SK-N-SH treated with all-trans-retinoic acid at 6 μM for 48 hours (cell line): ENCODE measurements at places on chromosomes 5 and 9.

DNA sequence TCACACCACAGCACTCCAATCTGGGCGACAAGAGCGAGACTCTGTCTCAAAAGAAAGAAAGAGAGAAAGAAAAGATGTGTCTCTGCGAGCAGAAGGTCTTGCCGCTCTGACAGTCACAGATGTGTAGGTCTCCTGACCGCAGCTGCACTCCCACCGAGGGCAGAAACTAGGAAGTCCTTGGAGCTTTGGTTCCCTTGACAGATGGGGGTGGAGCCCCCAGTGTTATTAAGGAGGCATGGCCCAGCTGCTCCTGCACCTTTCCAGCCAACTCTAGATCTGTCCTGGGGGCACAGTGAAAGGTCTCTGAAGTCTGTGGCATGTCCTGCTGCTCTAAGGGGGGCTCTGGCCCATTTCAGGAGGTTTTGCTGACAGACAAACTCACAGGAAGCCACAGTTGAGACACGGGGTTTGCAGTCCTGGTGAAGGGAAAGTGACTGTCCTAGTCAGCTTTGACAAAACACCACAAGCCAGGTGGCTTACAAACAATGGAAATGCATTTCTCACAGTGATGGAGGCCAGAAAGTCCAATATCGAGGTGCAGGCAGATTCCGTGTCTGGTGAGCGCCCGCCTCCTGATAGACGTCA is 9.0 kb upstream of the DIPK1B start:
- no peak for ATAC-seq

GRCh38 chr5:181173420-181174342 is 26.3 kb downstream of the OR2V2 start:
- peak; percentile 63 for ATAC-seq

DNA sequence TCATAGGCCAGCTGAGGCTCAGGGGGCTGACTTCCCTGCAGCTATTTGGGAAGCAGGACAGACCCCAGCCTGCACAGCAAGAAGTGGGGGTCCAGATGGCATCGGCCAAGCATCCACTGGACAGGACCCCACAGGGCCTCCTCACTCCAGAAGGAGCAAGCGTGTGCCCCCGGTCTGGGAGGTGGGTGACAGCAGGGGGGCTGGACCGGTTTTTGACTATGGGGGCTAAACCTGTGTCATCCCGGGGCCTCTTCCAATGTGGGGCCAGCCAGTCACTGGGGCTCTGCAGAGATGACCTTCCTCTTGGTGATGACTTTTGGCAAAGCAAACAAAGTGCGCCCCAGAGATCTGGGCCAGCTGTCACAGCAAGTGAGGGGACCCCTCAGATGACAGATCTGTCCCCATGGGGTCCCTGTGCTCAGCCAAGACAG is 163.9 kb downstream of the OLFM1 start:
- no peak for ATAC-seq

DNA sequence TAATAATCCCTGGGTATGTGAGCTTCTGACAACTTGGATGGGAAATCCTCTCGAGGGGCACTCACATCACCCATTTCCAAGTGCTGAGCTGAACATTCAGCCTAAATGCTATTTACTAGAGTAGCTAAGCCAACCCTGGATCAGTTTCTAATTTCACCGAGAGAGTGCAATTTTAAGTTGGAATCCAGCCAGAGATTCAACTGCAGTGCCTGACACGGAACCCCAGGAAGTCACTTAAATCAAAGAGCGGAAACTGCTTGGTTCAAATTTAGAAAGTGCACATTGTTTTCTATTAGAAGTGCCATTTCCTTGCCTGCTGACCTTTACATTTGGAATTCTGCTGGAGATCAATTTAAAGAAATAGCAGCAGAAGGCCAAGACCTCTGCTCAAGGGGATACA is 8.8 kb downstream of the SPRY4 start:
- peak; percentile 64 for ATAC-seq
